ENCODE measurements at places on chromosomes 16 and 17.
A peak's percentile ranks its signal among the peaks of the same experiment; 100 is the strongest.

DNA sequence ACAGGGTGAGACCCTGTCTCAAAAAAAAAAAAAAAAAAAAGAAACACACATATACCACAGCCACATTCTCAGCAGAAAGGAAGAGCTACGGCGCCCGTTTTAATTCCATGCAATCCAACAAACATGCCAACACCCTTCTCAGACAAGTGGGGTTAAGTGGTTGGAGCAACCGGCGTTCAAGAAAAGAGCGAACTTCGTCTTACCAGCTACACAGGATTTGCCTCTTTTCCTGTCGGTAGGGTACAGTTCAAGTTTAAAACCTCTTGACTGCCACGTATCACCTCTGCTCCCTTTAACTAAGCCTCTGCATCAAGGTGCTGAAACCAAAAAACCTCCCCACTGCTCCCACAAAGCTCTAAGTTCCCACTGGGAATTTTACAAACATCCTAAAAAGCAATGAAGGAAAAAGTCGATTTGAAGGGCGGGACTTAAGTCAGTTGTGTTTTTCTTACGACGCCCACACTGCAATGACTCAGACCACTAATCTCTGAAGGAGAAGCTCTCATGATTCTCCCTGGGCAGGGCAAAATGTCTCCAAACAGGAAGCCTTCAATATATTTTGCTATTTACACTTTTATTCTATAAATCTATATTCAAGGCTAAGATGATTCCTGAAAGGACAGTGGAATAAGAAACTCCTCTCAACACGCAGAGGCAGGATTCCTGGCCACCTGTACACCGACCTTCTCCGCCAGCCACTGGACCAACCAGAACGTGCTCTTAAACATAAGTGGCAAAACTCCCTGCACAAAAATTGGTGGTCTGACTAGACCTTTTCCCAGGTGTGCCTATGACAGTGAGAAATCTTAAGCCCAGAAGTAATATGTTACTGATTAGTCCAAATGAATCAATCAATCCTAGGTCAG is 18.8 kb downstream of the SRP68 start:
- DNase-seq, result peak; percentile 45

DNA sequence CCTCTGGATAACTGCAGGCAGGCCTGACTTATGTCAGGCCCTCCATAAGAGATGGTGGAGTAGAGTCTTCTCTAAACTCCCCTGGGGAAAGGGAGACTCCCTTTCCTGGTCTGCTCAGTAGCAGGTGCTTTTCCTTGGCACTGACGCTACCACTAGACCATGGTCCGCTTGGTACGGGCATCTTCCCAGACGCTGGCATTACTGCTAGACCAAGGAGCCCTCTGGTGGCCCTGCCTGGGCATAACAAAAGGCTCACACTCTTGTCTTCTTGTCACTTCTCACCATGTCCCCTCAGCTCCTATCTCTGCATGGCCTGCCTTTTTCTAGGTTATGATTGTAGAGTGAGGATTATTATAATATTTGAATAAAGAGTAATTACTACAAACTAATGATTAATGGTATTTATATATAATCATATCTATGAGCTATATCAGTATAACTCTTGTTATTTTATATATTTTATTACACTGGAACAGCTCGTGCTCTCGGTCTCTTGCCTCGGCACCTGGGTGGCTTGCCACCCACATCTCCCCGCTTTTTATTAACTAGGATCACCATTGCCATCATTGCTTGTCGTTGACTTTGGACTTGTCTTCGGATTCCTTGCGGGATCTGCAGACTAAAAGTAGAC is 59.8 kb upstream of the ARL4D start:
- peak; percentile 73 for DNase-seq

GRCh38 chr16:75305364-75306098 is 54.1 kb upstream of the BCAR1 start:
- DNase-seq, result peak; percentile 98

GRCh38 chr17:48910370-48910769 is 2.2 kb downstream of the UBE2Z start:
- DNase-seq, result no peak

DNA sequence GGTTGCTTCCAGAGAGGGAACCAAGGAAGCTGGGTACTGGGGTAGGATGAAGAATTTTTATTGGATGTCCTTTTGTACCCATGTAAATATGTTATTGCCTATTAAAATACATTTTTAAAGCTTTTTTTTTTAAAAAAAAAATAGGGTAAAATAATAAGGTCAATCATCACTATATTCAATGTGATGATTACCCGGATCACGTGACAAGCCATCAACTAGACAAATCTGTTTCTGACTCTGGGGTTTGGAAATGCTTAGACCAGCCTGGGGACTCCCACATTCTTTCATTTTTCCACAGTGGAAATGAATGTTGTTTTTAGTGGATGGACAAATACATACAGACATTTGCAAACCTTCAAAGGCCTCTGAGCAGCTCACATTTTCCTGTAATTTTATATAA is 79.9 kb upstream of the KIFC3 start:
- no peak for DNase-seq

- DNase-seq, result no peak
Observed at GRCh38 chr17:2939714-2940351, 123.6 kb downstream of the OR1D5 start.

- no peak for DNase-seq
Observed at GRCh38 chr16:84631886-84632285, 14.0 kb upstream of the COTL1 start.

GRCh38 chr17:29283961-29284360 is 10.0 kb downstream of the NUFIP2 start:
- DNase-seq, result no peak

GRCh38 chr17:80656590-80656989 is 112.0 kb downstream of the RPTOR start:
- DNase-seq, result no peak

DNA sequence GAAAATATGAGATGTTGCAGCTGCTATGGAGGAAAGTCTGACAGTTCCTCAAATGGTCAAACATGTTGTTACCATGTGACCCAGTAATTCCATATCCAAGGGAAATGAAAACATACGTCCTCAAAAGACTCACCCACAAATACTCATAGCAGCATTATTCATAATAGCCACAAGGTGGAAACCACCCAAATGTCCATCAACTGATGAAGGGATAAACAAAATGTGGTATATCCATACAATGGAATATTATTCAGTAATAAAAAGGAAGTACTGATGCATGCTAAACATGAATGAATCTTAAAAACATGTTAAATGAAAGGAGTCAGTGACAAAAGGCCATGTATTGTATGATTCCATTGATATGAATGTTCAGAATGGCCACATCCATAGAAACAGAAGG is 140.2 kb downstream of the PITPNC1 start:
- no peak for DNase-seq

GRCh38 chr16:27239026-27239425 is 29.5 kb downstream of the NSMCE1 start:
- DNase-seq, result no peak

DNA sequence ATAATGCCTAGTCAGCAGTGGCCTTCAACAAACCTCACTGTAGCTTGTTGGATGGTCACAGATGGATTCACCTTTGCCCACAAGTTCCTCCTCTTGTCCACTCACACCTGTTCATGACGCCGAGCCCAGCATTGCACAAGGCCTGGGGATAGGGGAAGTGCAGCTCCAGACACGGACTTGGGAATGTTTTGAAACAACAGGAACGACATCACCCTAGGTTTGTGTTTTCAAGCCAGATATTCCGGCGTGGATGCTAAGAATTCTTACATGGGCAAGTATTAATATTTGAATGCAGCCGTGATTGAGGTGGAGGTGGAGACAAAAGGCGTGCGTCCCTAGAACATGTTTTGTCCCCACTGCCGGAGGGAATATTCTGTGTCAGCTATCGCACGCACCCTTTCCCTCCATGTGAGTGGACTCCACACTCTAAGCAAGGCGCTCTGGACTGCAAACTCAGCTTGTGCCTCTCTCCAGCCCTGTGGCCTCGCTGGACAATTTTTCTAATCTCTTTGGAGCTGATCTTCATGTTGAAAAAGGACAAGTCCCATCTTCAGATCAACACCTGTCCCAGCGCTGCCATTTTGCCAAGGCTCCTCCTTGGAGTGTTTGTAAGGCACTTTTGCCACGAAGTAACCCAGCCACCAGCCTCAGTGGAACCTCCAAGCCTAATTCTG is 2.0 kb upstream of the BANP start:
- DNase-seq, result no peak

GRCh38 chr17:44359458-44360143 is 4.1 kb downstream of the FAM171A2 start:
- no peak for DNase-seq

- no peak for DNase-seq
Observed at GRCh38 chr16:58882292-58882691, 148.2 kb upstream of the GOT2 start.

- DNase-seq, result no peak
Observed at GRCh38 chr17:73777131-73777449, 132.8 kb upstream of the SDK2 start.

- DNase-seq, result no peak
Observed at GRCh38 chr17:40859536-40859935, 7.5 kb downstream of the KRT12 start.

GRCh38 chr17:77590951-77591735 is 367.4 kb upstream of the TNRC6C start:
- DNase-seq, result no peak

DNA sequence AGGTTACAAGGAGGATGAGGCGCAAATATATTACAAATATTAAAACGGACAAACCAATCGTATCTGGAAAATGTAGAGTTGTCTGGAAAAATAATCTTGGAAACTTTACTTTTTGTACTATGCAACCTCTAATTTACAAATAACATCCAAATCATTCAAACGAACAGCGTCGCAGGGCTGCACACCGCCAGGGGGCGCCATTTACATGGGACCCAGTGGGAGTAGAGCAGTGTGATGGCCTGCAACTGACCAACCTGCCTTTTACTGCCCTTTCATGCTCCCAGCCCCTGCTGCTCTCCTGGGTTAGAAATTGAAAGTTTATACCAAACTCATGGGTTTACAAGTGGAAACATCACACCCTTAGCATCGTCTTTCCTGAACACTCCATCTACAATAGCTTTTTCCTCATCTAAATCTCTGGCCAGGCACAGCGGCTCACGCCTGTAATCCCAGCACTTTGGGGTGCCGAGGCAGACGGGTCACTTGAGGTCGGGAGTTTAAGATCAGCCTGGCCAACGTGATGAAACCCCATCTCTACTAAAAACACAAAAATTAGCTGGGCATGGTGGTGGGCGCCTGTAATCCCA is 10.0 kb downstream of the PITPNC1 start:
- DNase-seq, result peak; percentile 58

DNA sequence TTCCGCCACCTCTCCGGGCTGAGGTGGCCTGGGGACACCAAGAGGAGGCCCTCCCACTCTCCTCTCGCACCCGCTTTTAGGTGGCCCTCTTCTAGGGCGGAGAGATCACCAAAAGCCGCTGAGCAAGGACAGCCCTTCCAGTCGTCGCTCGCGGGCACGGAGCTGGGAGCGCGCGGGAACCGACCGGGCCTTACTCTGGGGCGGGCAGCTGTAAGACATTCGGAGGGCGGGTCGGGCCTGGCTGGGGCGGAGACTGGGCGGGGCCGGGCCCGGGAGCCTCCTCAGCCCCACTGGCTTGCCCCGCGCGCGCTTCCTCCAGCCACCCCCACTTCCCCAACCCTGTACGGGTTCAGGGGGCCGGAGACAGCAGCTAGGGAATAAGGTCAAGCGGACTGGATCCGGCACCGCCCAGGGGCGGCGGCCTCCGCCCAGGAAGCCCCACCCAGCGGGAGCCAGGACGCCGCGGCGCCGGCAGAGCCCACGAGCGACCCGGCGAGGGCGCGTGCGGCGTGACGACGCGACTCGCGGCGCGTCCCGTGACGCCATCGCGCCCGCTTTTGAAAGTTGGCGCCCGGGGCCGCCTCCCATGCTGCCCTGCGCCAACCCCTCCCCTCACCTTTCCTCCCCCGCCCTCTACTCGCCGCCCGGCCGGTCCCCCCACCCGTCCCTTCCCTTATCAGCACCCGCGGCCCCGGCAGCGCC is 351 bp upstream of the CTCF start:
- DNase-seq, result peak; percentile 99

DNA sequence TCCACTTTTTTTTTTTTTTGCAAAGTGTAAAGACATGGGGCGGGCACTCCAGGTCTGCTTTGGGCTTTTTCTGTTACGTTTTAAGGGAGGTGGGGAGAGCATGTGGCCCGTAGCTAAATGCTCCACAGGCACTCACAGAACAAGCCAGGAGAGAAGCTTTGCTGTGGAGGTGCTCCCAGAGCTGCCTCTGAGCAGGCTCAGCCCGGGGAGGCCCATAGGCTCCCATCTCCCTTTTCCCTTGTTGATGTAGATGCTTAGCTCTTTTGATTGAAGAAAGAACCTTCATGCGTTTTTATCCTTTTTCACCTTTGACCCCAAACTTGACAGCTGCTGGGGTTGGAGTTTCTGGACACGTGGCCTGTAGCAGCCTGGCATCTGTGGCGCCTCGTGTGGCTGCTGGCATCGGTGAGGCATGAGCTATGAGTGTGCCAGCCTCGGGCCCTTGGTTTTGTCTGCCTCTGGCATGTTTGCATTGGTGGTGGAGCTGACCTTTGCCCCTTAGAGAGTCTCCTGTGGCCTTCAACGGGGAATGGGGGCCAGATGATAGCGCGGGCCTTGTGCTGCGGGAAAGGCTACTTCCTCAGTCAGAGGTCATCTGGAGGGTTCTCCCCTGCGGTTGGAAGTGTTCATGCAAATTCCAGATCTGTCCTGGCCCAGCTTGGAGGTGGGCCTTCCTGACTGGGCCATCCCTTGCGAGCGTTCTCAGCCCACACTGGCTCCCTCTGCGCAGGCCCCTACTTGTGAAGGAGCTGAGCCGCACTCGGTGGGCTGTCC is 20.0 kb upstream of the IL17C start:
- no peak for DNase-seq

- peak; percentile 54 for DNase-seq
Observed at GRCh38 chr16:51834133-51834532, 683.1 kb upstream of the SALL1 start.

DNA sequence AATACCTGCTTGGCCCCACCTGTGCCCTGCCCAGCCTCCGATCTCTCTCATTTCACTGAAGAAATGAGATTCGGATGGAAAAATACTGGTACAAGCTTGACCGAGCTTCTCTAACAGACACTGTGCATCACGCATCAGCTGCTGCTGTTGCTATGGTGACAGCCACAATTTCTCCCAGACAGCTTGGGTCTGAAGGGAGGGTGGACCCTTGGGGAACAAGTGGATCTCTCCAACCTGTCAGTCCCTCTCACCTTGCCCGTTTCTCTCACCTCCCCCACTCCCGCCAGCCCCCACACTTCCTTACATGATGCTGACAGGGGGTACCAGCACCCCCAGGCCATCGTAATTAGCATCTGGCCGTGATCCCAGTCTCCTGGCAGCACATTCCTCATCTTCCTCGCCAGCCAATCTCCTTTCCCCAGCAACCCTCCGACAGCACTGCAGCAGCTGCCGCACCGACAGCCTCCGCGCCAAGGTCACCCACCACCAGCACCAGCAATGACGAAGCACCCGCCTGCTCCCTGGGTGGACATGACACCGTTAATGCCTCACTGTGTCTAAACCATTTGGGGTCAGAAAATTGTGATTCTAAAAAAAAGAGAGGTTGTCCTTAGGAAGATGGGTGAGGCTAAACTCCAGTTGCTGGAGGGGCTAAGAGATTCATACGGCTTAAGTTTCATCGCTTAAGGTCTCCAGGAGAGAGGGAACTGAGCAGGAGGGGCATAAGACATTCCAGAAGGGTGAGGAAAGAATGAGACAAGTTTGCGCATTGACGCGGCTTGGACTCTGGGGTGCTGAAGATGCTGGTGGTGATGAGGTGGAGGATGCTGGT is 58.6 kb upstream of the TNRC6A start:
- DNase-seq, result peak; percentile 95
